ENCODE measurements at places on chromosomes 16 and 17.
A peak's percentile ranks its signal among the peaks of the same experiment; 100 is the strongest.

- DNase-seq = no peak
These were observed 17.3 kb upstream of the C16orf74 start for GRCh38 chr16:85768199-85768598.

DNA sequence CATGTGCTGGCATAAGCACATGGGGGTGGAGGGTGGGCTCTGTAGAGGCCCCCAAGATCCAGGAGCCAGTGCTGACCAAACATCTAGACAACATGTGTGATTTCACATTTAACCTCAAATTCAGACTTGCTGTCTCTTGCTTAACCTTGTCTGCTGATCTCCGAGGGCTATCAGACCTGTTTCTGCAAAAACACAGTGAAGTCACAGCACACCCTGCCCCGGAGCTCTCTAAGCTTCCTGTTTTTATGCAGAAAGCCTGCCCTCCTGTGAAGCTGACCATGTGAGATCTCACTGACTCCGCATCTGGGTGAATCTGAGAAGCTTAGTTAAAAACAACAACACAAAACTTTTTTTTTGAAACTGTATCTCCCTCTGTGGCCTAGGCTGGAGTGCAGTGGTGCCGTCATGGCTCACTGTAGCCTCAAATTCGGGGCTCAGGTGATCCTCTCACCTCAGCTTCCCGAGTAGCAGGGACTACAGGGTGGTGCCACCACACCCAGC, 6.6 kb upstream of the DPEP2 start:
- no peak for DNase-seq

- no peak for DNase-seq
These were observed 5.2 kb upstream of the ATP6V0A1 start for GRCh38 chr17:42453439-42453838.

- no peak for DNase-seq
These were observed 6.0 kb upstream of the CCL1 start for GRCh38 chr17:34368946-34369500.

DNA sequence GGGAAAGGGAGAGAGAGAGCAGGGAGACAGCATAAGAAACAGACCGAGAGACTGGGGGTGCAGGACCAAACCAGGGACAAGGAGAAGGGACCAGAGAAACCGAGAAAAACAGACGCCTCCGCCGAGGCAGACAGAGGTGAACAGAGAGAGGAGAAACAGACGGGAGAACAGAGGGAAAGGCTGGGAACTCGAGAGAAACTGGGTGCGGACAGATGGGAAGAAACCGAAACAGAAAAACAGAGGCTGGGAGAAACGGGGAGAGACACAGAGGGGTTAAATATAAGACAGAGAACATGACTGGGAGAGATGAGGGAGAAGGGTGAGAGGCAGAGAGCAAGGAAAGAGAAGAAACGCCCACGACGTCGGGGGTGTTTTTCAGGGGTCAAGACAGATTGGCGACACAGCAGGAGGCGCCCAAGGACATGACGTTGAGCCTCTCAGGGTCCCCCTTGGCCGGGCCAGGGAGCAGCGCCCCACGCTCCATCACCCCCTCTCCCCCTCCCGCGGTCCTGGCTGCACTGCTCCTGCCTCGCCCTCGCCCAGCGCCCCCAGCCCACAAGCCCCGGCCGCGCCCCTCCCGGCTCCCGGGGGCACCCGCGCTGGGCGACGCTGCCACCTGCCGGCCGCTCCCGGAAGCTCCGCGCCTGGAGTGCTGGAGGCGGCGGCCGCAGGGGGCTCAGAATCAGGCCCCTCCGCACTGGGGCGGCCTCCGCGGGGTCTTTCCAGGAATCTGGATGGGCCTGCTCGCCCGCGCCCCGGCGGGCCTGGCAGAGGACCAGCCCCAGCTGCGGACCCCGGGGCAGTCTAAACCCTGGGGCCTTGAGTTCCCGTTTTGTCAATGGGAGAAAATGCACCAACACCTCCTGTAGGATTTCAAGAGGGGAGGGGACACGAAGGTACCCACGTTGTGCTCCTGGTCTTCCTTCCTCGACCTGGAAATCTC, 1.3 kb upstream of the TMEM92 start:
- peak; percentile 39 for DNase-seq

DNA sequence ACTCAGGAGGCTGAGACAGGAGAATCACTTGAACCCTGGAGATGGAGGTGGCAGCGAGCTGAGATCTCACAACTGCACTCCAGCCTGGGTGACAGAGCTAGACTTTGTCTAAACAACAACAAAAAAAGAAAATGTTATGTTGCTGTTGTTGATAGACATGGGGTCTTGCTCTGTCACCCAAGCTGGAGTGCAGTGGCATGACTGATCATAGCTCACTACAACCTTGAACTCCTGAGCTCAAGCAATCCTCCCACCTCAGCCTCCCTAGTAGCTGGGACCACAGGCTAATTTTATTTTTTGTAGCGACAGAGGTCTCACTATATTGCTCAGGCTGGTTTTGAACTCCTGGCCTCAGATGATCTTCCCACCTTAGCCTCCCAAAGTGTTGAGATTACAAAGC, 20.0 kb downstream of the FBXO47 start:
- DNase-seq = no peak

DNA sequence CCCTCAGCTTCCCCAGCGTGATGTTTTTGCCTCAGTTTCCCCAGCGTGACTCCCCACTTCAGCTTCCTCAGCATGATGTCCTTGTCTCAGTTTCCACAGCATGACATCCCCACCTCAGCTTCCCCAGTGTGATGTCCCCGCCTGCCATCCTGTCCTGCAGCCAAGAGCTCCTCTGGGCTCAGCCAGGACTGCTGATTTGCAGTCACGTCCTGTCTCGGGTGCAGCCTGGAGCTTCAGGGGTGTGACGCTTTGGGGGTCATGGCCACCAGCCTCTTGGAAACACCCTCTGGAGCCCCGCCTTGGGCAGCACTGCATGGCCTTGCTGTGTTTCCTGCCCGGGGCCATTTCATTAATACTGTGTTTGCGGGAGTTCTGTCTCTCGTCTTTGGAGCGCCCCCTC, 16.5 kb upstream of the NUDT16L1 start:
- DNase-seq = no peak

DNA sequence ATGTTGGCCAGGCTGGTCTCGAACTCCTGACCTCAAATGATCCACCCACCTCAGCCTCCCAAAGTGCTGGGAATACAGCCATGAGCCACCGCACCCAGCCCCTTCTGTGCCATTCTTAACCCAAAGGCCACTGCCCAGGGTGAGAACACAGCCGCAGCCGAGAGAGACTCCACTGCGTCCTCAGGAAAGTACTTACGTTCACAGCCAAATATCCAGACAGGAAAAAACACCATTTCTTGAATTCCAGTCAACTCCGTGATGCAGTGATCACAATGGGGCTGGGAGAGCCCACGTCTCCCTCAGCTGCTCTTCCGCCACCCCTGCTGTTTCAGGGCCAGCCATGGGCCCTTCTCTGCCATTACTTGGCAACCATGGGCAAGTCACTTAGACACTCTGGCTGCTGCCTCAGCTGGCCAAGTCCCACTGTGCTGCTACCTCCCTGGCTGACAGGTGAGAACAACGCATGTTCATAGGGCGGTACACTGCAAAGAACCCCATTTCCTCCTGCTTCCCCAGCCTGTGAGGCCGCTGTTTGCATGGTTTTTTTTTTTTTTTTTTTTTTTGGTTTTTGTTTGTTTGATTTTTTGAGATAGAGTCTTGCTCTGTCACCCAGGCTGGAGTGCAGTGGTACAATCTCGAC, 4.3 kb downstream of the CDIP1 start:
- DNase-seq = no peak

DNA sequence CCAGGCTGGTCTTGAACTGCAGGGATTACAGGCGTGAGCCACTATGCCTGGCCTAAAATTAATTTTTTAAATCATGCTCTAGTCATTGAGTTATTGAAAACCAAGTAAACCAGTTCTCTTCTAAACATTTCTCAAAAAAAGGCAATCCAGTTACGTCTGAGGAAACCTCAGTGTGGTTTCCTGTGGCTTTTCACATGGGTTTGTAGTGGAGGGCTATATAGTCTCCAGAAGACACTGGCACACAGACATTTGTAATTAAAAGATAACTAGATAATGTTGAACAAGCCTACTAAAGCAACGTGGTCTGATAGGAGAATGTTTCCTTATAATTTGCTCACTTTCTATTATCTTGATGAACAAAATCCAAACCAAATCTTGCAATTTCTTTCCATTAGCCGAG, 5.2 kb upstream of the TOB1 start:
- DNase-seq = no peak

DNA sequence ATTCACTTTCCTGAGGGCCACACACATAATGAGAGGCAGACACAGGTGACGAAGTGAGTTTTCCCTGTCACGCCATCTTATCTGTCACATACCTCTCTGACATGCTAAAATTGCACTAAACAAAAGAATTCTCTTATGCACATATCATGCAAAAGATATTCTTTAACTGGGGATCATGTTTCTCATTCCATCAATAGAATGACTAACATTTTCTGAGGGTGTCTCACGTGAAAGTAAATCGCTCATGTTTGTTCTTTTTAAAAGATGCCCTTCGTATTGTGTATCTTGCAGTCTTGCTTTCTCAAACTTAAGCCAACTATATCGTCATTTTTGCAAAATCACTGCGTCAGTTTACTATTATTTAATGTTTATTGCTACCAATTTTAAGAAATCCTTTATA, 306.4 kb downstream of the WWOX start:
- no peak for DNase-seq

GRCh38 chr17:50422738-50423137, 3.3 kb upstream of the ACSF2 start:
- DNase-seq = no peak

- DNase-seq = no peak
These were observed 236.3 kb downstream of the SEC14L1 start for GRCh38 chr17:77376795-77377709.

GRCh38 chr17:2885733-2886132, 89.5 kb downstream of the RAP1GAP2 start:
- DNase-seq = no peak

- DNase-seq = no peak
These were observed 2252.0 kb downstream of the TP53TG3F start for GRCh38 chr16:35711435-35711834.

DNA sequence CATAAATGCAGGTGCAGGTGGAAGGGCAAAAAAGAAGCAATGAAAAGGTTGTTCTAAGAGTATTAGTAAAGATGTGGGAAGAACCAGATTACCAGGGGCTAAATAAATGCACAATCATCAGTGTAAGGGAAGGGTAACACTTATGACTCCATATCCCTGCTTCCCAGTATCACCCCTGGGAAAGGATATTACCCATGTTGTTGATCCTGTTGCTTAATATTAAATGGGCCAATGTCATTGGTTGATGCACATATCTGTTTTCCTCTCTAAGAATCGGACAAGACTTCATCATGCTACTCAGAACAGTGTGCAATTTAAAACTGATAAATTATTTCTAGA, 34.7 kb upstream of the ABCA6 start:
- no peak for DNase-seq

- peak; percentile 64 for DNase-seq
These were observed 6.3 kb downstream of the VWA3A start for GRCh38 chr16:22098405-22099255.

DNA sequence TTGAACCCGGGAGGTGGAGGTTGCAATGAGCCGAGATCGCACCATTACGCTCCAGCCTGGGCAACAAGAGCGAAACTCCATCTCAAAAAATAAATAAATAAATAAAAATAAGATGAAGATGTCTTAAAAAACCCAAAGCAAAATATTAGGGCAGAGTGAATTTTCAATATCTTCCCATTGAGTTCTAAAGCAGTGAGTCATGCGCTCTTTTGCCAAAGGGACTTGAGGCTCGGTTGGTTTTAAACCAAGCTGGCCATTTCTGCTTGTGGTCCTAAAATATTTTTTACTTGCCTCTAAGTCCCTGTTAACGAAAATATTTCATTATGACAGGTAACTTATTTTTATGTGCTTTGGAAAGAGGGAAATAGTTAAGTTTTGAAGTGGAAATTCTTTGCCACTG, 4.7 kb downstream of the PAFAH1B1 start:
- DNase-seq = no peak

GRCh38 chr17:17748604-17749003, 67.3 kb downstream of the RAI1 start:
- no peak for DNase-seq

- no peak for DNase-seq
These were observed 184.9 kb downstream of the WWOX start for GRCh38 chr16:78284326-78284725.

- no peak for DNase-seq
These were observed 185.9 kb downstream of the KCNJ2 start for GRCh38 chr17:70355185-70355584.

All from LoVo (cell line).